ENCODE measurements at places on chromosomes 3 and 15.

DNA sequence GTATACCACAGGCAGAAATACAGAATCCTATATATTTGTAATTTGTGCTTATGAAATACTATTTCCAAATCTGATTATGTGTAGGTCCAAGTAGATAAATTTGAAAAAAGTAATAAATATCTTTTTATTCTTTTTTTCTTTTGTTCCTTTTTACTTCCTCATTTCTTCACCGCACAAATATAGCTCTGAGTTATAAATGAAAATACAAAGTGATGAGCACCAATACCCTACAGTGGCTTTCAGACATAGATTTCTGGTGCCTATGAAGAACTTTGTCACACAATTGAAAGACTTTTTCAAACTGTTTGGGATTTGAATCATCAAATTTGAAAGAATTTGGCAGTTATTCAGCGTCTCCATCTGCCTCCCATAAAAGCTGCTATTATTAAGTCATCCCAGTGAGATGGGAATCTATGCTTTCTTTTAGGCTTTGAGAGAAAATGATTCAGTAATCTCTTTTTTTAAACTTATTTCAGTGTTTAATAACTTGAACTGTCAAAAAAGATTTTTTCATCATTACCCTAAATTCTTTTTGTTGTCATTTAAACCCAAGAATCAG, 363.6 kb upstream of the GOLIM4 start:
- peak; percentile 36 for DNase-seq

DNA sequence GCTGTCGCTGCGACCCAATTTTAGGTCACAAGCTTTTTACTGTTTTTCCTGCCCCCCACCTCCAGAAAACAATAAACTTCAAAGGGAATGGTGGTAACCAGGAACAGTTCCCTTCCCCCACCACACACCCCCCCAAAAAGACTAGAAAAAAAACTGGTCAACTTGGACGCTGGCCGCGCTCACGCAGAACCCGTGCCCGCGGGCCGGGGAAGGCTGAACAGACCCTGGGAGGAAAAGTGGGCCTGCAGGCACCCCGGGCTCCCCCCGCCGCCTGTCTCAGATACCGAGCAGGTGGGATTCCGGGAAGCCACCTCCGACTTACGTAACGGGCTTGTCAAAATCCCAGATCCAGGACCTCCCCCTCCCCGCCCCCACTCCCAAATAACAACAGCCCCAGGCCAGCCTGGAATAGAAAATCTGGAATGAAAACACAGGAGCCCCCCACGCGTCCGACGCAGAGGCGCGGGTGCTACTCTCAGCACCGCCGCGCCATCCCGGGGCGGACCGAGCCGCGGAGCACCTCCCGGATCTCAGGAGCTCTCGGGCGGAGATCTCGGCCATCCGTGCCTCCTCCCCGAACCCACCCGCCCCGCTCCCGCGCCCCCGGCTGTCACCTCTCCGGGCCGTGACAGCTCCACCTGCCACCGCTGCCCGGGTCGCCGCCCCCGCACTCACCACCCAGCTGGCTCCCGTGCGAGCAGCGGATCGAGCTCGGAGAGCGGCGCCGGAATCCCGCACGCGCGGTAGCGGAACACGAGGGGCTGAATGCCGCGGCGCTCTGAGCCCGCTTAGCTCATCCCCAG, 557 bp downstream of the DENND4A start:
- peak; percentile 47 for DNase-seq

- peak; percentile 73 for DNase-seq
Observed at GRCh38 chr15:59313641-59314332, 58.9 kb downstream of the MYO1E start.

DNA sequence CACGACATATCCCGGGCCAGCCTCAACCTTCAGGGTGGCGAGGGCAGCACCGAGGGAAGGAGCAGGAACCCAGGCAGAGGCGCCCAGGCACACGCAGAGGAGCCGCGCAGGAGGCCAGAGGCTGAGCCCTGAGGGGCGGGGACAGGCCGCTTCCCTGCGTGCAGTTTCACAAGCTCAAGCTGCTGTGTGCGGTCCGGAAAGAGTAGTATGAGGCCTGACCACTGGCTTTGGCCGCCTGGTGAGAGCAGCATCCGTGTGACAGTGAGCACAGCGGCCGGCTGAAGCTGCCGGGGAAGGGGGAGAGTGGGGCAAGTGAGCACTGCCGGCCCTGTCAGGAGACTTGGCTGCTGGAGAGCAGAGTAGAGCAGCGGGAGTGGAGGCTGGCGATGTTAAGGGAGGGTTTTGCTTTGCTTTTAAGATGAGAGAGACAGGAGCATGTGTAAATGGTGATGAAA, 8.7 kb downstream of the ZDHHC19 start:
- peak; percentile 62 for DNase-seq

DNA sequence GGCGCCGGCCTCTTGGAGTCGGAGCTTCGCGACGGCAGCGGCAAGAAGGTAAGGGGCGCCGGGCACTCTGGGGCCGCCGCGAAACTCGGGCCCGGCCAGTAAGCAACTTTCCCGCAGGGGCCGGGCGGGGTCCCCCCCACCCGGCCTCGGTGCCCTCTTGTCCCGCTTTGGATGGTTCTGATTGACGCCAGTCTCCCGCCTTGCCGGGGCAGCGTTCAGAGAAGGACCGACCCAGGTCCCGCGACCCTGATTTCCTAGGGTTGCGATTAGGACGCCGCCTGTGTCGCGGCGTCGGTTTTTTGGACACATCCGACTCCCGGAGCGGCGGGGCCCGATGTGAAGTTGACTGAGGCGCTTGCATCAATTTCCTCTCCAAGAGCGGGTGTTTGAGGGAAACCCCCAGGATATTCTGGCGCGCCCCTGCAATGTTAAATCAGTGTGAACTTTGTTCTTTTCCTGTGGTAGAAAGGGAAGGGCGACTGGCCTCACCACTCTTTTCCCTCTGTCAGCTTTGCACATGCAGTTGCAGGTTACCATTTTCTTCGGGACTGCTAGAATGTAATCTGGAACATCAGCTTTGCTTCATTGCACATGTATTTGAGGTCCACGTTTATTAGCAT, 755 bp downstream of the PDE8A start:
- no peak for DNase-seq

DNA sequence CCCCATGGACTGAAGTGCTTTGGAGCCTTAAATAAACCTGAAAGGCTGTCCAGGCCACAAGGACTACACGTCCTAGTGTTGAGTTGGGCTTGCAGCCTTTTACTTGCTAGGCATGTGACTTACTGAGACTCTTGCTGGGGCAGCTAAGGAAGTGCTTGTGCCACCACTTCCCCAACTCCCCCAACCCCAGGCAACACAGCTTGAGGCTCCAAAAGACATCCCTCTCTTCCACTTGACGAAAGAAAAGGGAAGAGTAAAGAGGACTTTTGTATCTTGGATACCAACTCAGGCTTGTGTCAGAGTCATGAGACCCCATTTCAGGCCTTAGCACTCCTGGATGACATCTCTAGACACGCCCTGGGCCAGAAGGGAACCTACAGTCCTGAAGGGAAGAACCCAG, 109.8 kb downstream of the XRN1 start:
- no peak for DNase-seq

DNA sequence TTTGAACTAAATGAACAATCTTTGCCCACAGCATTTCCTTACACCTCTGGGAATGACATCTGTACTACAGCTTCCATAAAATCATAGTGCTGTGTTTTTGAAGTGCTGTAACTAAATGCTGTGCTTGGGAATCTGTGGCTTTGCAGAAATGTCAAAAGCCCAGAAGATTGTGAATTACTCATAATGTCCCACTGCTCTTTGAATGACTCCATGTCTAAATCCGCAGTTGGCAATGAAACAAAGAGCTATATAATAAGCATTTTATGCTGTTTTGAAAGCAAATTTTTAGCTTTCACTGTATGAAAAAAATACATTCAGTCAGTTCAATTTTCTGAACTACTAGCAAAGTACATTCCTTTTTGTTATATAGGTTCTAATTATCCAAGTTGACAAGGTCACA, 88.6 kb upstream of the ADAMTS17 start:
- no peak for DNase-seq

DNA sequence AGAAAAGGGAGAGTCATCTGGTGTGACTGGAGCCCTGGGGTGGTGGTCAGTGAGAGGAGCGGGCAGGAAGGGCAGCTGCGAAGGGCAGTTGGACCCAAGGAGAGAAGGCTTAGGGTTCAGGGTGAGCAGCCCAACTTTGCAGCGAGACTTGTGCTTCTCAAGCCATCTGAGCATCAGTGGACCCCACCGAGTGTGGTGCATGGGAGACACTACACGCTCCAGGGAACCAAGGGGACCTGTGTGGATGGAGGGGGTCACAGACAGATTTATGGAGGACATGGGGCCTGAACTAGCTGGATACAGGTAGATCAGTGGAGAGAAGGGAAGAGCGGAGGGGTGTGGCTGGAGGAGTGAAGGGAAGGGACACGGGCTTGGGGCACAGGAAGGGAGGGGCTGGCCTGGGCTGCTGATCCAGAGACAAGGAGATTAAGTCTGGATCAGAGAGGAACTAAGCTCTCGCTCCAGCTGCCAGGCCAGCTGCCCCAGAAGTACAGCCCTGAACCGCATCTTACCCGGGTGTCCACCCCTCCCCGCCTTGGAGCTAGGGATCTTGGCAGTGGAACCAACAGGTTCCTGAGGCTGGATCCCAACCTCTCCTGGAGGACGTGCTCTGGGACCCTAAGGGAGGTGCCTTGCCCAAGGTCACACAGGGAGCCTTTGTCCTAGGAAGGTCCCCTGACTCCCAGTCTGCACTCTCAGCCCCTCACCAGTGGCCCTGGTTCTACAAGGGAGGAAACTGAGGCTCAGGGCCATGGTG, 120.5 kb downstream of the CORO2B start:
- no peak for DNase-seq

DNA sequence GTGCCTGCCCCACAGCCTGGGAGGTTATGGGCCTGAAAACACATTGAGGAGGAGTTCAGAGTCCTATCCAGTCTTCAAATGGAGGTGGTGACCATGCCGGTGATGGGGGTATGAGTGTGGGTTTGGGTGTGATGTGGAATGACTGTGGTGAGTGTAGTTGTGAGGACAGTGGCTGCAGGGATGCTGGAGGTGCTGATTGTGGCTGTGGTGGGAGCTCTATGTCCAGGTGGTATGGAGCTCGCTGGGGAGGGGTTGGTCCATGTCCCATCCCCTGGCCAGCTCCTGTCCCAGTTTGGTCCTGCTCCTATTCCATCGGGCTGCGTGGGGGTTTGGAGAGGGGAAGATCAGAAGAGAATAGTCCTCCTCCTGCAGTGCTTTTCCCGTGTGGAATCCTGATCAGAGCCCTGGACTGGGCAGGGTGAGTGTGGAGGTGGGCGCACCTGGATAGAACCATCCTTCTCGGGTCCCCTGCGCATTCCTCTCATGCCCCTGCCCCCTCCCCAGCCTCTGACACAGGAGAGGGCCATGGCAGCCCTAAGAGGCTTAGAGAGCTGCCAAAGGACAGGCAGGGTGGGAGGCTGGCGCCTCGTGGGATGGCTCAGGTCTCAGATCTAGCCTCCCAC, 23.0 kb upstream of the GOLGA6C start:
- no peak for DNase-seq

DNA sequence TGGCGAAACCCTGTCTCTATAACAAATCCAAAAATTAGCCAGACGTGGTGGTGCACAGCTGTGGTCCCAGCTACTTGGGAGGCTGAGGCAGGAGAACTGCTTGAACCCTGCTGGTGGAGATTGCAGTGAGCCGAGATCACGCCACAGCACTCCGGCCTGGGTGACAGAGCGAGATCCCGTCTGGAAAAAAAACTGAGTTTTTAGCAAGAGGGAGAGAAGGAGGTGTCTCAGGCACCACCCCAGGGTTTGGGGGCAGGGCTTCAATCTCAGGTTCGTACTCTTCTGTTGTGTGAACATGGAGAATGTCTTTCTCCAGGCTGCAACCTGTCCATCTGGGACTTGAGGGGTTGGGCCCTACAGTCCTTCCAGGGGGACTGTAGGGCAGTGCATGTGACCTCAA, 2.7 kb downstream of the CHRNA3 start:
- DNase-seq = no peak

- no peak for DNase-seq
Observed at GRCh38 chr3:73503781-73504180, 121.0 kb downstream of the PDZRN3 start.

GRCh38 chr3:161096771-161097367, 8.3 kb downstream of the B3GALNT1 start:
- DNase-seq = no peak

GRCh38 chr3:30752970-30753369, 141.5 kb downstream of the GADL1 start:
- peak; percentile 54 for DNase-seq

GRCh38 chr15:44222478-44222877, 27.4 kb upstream of the FRMD5 start:
- DNase-seq = peak; percentile 15

DNA sequence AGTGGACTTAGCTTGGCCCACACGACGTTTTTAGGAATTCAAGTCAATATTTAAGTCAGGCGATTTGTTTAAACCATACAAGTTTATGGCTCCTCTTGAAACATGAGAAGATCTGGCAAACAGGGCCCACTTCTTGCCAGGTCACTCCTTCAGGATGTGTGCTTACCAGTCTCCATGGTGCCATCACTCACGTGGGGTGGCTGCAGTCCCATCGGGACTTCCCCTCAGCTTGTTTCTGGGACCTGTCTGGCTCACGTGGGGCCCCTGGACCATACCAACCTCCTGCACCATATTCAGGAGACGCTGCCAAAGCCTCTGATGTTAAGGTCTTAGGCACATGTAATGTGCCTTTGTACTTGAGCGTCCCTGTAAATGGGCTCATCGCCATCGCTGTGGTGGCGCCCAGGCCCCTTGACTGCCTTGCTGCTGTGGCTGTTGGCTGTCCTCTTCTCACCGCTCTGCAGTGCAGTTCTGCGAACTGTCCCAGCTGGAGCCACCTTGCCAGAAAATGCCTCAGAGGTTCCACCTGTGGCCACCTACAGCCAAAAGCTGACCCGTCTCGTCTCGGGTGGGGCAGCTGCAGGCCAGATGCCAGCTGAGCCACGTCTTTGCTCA, 8.9 kb downstream of the MCM2 start:
- no peak for DNase-seq

DNA sequence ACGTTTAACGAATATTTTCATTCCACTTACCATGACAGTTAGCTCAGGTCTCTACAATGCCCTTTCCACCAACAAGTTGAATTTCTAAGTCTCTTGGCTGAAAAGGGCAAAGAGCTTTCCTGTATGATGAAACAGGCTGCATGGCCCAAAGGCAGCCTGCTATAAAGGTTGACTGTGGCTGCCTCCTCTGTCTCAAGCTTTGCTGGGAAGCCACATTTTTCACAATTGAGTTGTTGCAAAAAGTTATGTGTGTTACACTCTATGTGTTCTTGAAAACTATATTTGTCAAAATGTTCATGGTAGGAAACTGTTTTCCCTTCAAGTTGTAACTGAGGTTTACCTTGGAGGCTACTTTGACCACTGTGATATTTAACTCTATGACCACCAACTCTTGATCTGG, 49.5 kb downstream of the DZIP1L start:
- no peak for DNase-seq

DNA sequence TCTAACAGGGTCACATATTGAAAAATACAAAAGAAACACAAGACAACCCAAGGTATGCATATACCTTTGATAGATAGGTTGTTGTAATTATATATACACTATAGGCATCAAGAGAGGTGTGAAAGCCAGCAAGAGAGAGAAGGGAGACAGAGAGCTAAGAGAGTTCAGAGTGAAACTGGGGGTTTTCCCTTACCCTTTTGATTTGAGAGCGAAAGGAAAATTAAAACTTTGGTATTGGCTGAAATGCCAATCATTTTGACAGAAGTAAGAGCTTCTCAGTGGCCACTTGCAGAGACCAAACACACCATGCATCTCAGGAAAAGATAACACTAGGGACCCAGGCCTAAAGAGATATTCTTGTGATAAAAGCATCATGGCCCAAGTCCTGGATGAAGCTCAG, 183.6 kb downstream of the SHOX2 start:
- no peak for DNase-seq

GRCh38 chr3:79928687-79929408, 161.1 kb upstream of the ROBO1 start:
- DNase-seq = no peak
